ENCODE measurements at places on chromosomes 12 and 14. TPM values are rescaled to one million over a fixed set of nuclear protein-coding genes. Genes with fewer than 3 reads are reported as not detected.

GRCh38 chr14:56300495-56300894, 182.3 kb downstream of the PELI2 start:
- H3K27ac ChIP-seq = no peak overlapping the region
- H3K4me1 ChIP-seq = no peaks in the 10 kb centered on the region
- no peak for DNase-seq
- H3K4me3 ChIP-seq = no peak overlapping the region

GRCh38 chr12:11954181-11954580, 116.6 kb upstream of the BCL2L14 start:
- no peak for DNase-seq
- H3K27me3 ChIP-seq = no peaks in the 10 kb centered on the region
- H3K4me3 ChIP-seq = no peak overlapping the region
- H3K27ac ChIP-seq = no peak overlapping the region
- H3K36me3 ChIP-seq = no peaks in the 10 kb centered on the region
- H3K4me1 ChIP-seq = no peaks in the 10 kb centered on the region

DNA sequence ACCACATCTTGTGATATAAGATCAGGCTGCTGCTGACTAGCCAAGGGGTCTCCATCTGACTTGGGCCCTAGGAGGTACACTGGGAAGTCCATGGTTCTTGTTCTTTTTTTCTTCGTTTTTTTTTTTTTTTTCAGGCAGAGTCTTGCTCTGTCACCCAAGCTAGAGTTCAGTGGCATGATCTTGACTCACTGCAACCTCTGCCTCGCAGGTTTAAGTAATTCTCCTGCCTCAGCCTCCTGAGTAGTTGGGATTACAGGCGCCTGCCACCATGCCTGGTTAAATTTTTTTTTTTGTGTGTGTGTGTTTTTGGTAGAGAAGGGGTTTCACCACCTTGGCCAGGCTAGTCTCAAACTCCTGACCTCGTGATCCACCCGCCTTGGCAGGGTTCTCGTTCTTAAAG, 178.2 kb downstream of the RMST start:
- H3K4me1 ChIP-seq = no peaks in the 10 kb centered on the region
- H3K27me3 ChIP-seq = no peaks in the 10 kb centered on the region
- DNase-seq = no peak
- H3K36me3 ChIP-seq = no peaks in the 10 kb centered on the region
- H3K27ac ChIP-seq = no peak overlapping the region

Gene CELA1
- not detected for total RNA-seq

Gene NFATC4
- total RNA-seq = 1.5 TPM

GRCh38 chr12:30863839-30864238, 62.7 kb upstream of the TSPAN11 start:
- no peaks in the 10 kb centered on the region for H3K27me3 ChIP-seq
- H3K36me3 ChIP-seq = no peaks in the 10 kb centered on the region
- no peak for DNase-seq
- H3K4me1 ChIP-seq = no peaks in the 10 kb centered on the region
- no peak overlapping the region for H3K4me3 ChIP-seq

DNA sequence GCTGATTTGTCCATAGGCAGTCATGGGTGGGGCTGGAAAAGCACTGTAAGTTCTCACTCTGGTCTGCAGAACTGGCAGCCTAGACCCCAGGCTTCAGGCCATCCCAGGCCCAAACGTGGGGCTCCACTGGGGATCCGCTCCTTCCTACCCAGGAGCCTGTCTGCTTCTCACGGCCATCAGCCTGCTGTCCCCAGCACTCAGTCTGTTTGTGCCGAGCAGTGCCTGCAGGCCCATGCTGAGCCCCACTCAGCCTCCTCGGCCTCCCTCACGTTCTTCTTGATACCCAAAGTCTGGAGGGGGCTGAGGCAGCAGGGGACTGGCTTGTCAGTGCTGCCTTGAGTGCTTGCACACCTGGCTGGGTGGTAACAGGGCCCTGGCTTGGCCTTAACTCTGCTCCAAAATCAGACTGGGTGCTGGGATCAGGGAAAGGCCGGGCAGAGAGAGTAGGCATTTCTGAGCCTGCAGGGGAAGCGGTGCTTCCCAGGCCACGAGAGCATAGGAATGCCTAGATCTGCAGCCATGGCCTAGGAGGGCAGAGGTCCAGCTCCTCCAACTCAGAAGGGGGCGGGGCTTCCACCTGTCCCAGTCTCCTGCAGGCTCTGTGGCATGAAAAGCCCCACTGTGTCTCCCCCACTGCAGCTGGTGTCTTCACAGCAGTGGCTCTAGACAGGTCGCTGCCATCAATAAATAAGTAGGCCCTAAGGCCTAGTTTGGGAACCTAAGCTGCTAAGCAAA, 772.4 kb upstream of the FBXO33 start:
- H3K36me3 ChIP-seq = no peaks in the 10 kb centered on the region
- no peak overlapping the region for H3K4me3 ChIP-seq
- no peak overlapping the region for H3K27ac ChIP-seq
- no peak for DNase-seq
- H3K4me1 ChIP-seq = no peaks in the 10 kb centered on the region
- no peaks in the 10 kb centered on the region for H3K27me3 ChIP-seq

DNA sequence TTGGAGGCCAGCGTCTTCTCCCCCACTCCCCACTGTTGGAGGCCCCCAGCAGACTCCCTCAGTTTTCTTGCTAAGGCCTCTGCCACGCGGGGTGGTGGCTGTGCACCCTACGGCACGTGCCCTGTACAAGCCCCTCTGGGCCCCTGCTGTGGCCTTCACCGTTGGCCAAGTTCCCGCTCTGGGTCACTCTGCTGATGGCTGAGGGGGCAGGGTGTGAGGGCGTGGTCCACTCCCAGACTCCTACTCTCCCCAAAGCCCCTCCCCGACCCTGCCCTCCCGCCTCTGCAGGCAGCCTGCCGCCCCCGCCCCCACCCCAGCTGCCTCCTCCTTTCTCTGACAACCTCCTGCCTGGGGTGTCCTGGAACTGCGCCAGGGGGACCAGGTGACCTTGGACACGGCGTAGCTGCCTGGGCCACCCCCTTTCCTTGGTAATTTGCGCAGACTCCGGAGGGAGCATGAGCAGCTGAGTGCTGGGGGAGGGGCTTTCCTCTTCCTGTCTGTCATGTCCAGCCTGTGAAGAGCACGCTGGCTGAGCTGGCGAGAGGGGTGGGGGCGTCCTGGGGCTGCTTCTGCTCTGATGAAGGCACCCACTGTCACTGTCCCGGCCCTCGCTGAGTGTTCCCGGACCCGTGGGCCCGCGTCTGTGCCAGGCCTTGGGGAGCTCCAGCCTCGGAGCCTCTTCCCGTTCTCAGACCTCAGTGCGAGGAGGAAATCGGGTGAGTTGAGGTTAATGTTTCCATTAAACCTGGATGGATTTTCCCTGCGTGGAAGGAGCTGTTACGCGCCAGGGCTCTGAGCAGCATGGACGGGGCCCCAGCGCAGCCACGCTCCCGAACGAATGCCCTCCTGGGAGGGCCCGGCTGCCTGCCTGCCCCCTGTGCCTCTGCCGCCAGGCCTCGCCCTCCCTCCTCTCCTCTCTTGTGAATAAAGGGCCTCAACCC, 85.0 kb downstream of the KIF26A start:
- no peaks in the 10 kb centered on the region for H3K36me3 ChIP-seq
- H3K27ac ChIP-seq = no peak overlapping the region
- no peak overlapping the region for H3K4me3 ChIP-seq
- no peaks in the 10 kb centered on the region for H3K4me1 ChIP-seq
- no peak for DNase-seq

DNA sequence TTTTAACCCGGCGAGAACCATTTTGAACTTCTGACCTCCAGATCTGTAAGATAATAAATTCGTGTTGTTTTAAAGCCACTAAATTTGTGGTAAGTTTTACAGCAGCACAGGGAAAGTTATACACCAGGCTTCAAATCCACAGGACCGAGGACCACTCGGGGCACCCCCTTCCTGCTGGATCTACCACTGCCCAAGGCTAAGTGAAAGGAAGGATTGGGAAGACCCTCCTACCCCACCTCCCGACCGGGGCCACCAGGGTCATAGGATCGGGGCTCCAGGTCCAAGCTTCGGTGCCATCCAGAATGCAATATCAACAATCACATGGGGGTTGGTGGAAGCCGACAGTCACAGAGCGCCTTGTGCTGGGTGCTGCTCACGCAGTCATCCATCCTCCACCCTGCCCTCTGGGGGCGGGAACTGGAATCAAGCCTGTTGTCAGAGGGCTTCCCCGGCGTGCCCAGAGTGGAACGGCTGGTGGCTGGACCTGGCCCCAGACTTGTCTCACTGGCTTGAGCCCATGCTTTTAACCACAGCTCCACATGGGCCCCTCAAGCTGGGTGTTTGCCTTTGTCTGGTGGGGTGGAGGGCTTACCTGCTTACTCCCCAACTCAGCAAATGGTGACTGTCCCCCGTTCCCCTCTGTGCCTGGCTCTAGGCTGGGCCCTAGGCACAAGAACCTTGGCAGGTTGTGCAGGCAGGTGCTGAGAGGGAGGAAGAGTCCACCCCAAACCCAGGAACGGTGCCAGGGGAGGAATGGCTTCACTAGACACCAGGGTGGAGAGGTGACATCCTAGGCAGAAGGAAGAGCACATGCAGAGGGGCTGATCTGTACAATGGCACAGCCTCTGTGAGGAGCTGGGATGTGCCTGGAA, 180.3 kb upstream of the RTL1 start:
- DNase-seq = no peak
- H3K36me3 ChIP-seq = no peaks in the 10 kb centered on the region
- H3K27ac ChIP-seq = no peak overlapping the region
- H3K27me3 ChIP-seq = no peaks in the 10 kb centered on the region
- H3K4me1 ChIP-seq = no peaks in the 10 kb centered on the region

GRCh38 chr12:22415342-22416309, 81.1 kb upstream of the ST8SIA1 start:
- no peaks in the 10 kb centered on the region for H3K4me1 ChIP-seq
- no peaks in the 10 kb centered on the region for H3K36me3 ChIP-seq
- H3K27me3 ChIP-seq = no peaks in the 10 kb centered on the region
- H3K27ac ChIP-seq = no peak overlapping the region
- no peak for DNase-seq
- H3K4me3 ChIP-seq = no peak overlapping the region

Gene BCL2L14
- total RNA-seq = 0.20 TPM

DNA sequence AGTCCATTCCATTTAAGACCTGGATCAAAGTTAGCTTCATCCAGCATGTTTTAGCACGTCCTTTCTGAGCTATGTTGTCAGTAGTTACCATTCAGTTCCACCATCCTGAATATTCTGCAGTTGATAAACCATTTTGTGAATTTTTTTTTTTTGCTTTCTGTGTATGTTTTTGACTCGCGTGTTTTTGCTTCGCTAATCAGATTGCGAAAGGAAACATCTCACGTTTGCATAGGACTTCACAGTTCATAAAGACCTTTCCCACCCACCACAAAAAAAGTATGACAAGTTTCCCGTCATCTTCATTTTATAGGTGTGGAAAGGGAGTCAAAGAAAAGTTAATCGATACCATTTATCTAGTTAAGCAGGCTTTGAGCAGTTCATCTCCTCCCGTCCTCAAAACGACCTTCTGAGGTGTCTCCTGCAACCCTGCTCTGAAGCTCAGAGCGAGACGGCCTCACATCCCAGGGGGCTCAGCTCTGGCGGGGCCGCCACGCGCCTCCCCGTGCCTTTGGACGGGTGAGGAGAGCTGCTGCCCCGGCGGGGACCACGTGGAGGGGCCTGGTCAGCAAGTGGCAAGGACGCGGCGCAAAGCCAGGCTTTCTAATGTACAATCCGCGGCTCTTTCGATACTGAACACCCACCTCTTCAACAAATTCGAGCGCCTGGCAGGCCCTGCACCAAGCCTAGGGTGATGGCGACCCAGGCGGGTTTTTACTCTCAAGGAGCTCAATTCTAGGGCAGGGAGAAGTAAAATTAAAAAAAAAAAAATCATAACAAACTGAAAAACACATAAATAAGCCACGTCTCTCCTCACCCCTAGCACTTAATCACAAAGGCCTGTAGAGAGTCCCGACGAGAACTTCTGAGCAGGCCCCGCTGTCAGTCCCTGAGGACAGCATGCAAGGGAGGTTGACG, 988 bp upstream of the TMEM263 start:
- DNase-seq = no peak
- H3K4me3 ChIP-seq = peak overlapping the region; percentile 88
- no peaks in the 10 kb centered on the region for H3K36me3 ChIP-seq
- no peaks in the 10 kb centered on the region for H3K27me3 ChIP-seq

DNA sequence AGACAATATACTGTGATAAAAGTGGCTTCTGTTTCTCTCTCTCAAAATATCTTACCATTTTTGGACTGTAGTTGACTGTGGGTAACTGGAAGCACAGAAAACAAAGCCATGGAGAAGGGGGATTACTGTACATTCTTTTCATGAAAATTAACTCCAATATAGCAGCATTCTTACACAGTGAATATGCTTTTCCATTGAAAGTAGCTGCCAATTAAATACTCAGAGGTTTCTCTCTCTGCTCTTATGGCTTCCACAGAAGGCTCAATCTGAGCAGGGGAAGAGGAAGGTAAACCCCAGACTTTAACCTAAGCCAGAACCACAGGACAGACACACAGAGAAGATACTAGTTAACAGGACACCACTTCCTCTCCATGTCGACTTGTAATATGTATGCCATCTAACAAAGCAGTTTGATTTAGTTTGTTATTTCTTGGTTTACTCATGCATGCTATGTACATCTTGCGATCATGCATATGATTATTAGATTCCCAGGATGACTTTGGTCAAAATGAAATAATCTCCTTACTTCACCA, 150.2 kb downstream of the SSPN start:
- H3K36me3 ChIP-seq = no peaks in the 10 kb centered on the region
- no peak for DNase-seq
- H3K27ac ChIP-seq = no peak overlapping the region
- H3K4me3 ChIP-seq = no peak overlapping the region
- no peaks in the 10 kb centered on the region for H3K27me3 ChIP-seq
- no peaks in the 10 kb centered on the region for H3K4me1 ChIP-seq

Gene RBP5
- total RNA-seq = not detected

DNA sequence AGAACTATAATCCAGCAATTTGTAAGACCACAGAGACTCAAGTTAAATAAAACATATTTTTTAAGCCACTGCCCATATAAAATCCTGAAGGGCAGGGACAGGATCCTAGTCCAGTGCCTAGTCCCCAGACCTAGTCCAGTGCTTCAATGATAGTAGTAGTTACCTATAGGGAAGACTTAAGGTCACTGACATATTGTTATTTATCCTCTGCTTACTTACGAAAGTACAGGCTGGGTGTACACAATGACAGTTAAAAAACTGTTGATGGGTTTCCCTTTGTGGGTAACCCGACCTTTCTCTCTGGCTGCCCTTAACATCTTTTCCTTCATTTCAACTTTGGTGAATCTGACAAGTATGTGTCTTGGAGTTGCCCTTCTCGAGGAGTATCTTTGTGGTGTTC, 192.5 kb downstream of the SLC25A21 start:
- no peaks in the 10 kb centered on the region for H3K27me3 ChIP-seq
- H3K27ac ChIP-seq = no peak overlapping the region
- no peak for DNase-seq
- no peak overlapping the region for H3K4me3 ChIP-seq

Gene CABP1
- total RNA-seq = 0.13 TPM

Gene MMP19
- total RNA-seq = 0.29 TPM

- H3K4me1 ChIP-seq = peaks cover 19% of the 10 kb centered on the region
- DNase-seq = no peak
- peak overlapping the region; percentile 78 for H3K4me3 ChIP-seq
- H3K27ac ChIP-seq = peak overlapping the region; percentile 78
- H3K36me3 ChIP-seq = peaks cover 23% of the 10 kb centered on the region
These were observed 799 bp downstream of the THTPA start for GRCh38 chr14:23556700-23557440.

Data from CD8-positive, alpha-beta memory T cell (primary cell).